ENCODE measurements at places on chromosomes 12 and 14.

DNA sequence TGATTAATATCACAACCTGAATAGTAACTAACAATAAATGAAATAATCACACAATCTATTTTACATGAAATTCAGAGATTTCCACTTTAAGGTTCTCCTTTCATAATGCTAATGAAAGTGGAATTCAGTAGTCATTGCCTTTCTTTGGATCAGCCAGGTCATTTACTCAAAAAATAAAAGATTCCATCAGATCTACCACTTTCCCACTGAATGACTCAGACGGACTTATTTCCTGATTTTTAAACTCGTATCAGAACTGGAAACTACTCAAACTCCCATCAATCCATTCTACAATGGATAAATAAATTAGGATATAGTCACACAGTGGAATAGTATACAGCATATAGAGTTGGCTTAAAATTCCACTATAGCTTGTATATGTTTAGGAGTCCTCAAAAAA, 237.1 kb downstream of the MED13L start:
- DNase-seq = peak; percentile 51

DNA sequence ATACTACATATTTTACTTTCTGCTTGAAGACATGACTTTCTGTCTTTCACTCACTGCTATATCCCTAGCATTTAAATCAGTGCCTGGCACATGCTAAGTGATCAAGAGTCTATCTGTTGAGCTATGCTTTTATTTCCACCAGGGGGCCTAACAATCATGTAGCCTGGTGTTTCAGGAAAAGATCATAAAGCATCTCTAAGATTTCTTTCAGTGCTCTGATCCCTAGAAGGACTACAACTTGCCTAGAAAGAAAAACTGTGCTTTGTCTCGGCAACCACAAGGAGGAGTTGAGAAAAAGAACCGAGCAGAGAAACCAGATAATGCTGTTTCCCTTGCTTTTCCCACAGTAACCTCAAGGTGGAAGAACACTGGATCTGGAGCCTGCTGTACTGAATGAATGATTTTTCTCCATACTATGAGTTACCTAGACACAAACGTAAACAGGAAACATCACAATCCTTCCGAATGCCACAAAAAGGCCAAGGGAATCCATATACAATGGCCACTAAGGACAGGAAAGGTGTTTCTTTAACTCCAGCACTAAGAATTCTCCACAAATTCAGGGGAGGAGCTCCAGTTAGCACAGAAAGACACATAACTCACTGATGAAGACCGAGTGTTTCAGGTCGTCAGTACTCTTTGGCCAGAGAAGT, 1.2 kb downstream of the CRY1 start:
- DNase-seq = peak; percentile 96

DNA sequence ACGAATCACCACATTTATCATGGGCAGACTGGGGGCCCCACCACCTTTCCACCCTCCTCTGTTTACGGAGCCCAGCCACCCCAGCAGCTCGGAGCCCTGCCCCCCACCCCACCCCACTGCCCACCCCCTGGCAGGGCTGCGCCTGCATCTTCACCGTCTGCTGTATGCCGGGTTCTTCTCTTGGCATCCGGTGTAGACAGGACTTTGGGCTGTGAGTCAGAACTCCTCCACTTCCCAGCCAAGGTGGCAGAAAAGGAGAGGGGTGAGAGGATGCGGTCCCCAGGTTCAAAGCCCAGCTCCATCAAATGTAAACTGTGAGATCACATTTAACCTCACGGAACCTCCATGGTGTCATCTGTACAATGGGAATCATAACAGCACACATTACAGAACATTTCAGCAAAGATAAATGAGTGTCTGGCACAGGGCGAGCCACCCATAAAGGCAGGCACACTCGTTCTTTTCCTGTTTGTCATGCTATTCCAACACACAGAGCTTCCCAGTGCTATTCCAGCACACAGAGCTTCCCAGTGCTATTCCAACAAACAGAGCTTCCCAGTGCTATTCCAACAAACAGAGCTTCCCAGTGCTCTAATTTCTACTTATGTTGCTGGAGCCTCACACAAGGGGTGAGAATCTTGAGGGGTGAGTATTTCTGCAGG, 292.7 kb upstream of the RTL1 start:
- no peak for DNase-seq

DNA sequence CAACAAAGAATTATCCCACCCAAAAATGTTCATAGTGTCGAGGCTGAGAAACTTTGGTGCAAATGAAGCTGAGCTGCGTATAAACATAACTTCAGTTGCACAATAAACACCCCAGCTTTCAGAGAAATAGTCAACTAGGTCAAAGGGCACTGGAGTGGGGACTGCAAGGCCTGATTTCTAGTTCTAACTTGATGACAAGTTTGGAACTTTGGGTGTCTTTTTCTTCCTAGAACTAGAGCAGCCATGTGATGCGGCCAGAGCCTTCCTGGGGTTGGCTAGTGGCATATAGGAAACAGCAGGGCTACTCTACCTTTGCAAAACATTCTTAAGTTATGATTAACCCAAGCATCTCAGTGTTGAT, 298.4 kb upstream of the AMIGO2 start:
- DNase-seq = peak; percentile 69

GRCh38 chr14:72737560-72737943, 156.3 kb downstream of the DPF3 start:
- no peak for DNase-seq

GRCh38 chr12:26295001-26295400, 99.6 kb downstream of the SSPN start:
- no peak for DNase-seq

DNA sequence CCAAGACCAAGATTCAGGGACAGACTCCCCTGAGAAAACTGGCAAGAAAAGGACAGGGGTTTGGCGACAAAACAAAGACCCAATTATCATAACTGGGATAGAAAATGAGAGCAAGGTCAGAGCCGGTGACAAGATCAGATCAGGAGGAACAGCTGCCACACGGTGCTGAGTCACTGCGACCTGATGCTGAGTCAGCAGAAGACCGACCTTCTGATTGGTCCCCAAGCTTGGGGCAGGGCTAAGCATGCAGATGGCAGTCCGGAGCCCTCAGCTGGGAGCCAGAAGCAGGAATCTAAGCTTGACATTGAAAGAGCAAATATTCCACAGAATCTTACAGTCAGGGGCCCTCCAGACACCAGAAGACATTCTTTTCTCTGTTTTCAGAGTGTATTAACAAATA, 19.1 kb upstream of the ARMH4 start:
- DNase-seq = peak; percentile 90

- DNase-seq = no peak
Observed at GRCh38 chr12:24244801-24245200, 295.3 kb upstream of the SOX5 start.

GRCh38 chr12:131222329-131223139, 268.8 kb downstream of the ADGRD1 start:
- no peak for DNase-seq

GRCh38 chr12:56420411-56420810, 28.8 kb downstream of the TIMELESS start:
- no peak for DNase-seq

DNA sequence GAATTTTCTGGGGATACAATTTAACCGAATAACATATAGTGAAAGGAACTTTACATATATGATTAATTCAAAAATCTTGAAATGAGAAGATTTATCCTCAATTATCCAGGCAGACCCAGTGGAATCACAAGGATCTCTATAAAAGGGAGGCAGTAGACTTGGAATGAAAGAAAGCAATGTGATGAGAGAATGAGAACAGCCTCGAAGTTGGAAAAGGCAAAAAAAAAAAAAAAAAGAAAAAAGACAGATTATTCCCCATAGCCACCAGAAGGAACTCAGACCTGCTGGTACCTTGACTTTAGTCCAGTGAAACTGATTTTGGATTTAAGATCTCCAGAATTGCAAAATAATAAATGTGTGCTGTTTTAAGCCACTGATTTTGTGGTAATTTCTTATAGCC, 416.3 kb upstream of the OR4E1 start:
- no peak for DNase-seq

DNA sequence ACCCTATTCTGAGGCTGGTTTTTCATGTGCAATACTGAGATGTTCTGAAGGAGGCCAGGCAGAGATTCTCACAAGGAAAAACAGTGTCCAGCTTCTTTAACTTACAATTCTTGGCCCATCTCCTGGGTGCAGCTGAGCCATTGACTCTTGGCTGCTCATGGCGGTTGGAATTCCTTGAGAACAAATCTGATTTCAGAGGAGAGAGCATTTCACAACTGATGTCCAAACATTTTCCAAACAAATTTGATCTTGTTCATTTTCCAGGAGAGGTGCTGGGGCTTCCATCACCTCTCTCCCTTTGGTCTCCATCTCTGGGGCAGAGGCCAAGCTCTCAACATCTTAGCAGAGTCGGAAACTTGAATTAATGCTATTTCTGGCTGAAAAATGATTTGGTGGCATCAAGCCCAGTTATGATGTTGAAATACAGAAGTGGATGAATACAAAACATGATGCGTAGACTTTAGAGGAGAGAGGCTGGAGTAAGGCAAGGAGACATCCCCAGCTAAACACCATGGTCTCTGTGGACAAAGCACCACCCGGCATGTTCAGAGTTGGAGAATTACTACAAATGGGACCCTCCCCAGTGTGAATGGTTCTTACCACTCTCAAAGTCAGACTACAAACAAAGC, 593.0 kb downstream of the VRK1 start:
- no peak for DNase-seq

DNA sequence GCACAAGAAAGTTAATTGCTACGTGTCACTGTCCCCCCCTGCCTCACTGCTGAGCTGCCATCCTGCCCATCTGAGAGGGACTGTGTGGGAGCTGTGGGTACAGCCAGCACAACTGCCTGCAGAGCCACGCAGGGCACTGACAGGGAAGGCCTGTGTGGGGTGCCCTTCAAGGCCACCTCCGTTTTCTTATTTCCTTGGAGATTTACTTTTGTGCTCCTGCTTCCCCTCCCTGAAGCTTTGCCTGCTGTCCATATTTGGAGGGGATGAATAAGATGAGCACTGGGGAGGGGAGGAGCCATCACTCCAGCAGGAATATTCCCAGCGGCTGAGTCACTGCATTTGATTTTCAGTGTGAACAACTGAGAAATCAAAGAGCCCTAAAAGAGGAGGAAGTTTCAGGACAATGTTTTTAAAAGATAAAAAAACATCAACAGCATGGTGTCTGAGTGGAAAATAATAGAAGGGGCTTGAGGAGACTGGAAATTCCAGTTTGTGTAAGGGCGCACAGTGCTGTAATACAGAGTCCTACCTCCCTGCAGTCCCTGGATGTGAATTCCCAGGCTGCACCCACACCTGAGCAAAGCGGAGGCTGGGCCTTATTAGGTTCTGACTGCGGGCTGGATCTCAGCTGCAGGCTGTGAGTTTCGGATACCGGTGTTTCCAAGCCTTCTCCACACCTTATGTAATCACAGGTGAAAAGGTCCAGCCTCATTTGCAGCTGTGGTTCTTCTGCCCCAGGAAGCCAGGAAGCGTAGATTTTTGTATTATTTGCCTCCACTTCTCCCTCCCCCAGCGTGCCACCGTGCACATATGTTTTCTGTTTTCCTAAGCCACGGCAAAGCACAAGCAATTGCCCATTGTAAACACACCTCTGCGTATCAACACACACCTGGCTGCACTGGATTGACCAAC, 192.6 kb upstream of the BCL2L14 start:
- peak; percentile 73 for DNase-seq

GRCh38 chr14:69355607-69356281, 42.4 kb downstream of the ERH start:
- DNase-seq = peak; percentile 77

- no peak for DNase-seq
Observed at GRCh38 chr12:101969-102878, 35.7 kb downstream of the IQSEC3 start.

GRCh38 chr14:32028599-32028998, 48.5 kb upstream of the ARHGAP5 start:
- DNase-seq = peak; percentile 77

DNA sequence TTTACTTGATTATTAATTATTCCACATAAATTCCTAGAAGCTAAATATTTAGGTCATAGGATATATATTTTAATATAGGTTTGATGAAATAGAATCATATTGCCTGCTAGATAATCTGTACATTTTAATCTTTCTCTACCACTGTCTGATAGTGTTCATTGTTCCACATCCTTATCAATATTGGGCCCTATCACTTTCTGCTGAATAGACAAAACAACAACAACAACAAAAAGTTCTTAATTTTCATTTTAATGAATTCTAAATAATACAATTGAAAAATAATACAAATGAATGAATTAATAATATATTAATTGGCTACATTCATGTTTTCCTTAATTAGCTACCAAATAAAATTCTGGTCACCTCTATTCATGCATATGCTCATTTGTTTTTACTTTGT, 1437.2 kb downstream of the LRFN5 start:
- no peak for DNase-seq

GRCh38 chr14:47710581-47710980, 35.2 kb upstream of the MDGA2 start:
- no peak for DNase-seq

- no peak for DNase-seq
Observed at GRCh38 chr12:12003609-12004008, 67.1 kb upstream of the BCL2L14 start.

DNA sequence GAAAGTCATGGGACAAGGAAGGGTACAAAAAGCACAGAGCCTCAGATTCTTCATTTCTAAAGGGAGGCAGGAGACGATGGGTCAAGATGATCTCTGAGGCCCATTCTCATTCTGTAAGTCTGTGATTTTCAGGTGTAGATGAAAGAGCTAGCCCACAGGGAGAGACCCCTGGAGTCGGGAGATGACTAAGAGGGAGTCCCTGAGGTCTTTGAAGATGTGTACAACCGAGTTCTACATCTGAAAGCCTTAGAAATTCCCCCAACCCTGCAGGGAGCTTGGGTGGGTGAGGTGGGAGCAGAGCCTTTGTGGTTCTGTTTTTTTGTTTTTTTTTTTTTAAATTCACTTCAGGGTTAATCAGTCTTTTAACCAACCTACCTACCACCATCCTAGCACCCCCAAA, 3.1 kb downstream of the WNT10B start:
- no peak for DNase-seq

- no peak for DNase-seq
Observed at GRCh38 chr14:99569725-99570543, 34.1 kb downstream of the CCDC85C start.

DNA sequence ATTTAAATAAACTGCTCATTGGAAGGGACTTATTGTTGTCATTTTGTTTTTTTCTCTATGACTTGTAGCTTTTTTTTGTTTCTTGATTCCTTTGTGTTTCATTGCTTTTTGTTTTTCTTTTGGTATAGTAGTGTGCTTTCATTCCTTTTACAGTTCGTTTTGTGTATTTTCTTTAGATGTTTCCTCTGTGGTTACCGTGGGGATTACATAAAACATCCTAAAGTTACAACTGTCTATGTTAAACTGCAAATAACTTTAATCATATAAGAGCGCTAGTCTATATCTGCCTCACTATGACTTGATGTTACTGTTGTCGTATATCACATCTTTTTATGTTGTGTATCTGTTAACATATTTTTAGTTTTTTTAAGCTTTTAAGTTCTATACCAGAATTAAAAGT, 86.9 kb downstream of the ATF7IP start:
- no peak for DNase-seq
